ENCODE measurements at places on chromosomes 7 and 10. TPM values are rescaled to one million over a fixed set of nuclear protein-coding genes. Genes with fewer than 3 reads are reported as not detected.

The RTKN2 gene
- not detected for total RNA-seq

The GSTO2 gene
- total RNA-seq: 5.6 TPM

The SPDYE1 gene
- not detected for total RNA-seq

The CACNA2D1 gene
- total RNA-seq: 30.1 TPM

The KLLN gene
- total RNA-seq: 1.3 TPM

The SPAG6 gene
- total RNA-seq: not detected

The MUC3A gene
- not detected for total RNA-seq

The TUBAL3 gene
- total RNA-seq: not detected

The PVRIG gene
- not detected for total RNA-seq

The MYOF gene
- 65.0 TPM for total RNA-seq

The PRPS1L1 gene
- not detected for total RNA-seq

The ELFN1 gene
- 0.51 TPM for total RNA-seq

The TMEM176B gene
- total RNA-seq: 31.2 TPM

The OR2A2 gene
- total RNA-seq: not detected

The EPHA1 gene
- total RNA-seq: 5.6 TPM
